ENCODE measurements at places on chromosomes 12 and 14. TPM values are rescaled to one million over a fixed set of nuclear protein-coding genes. Genes with fewer than 3 reads are reported as not detected.

GRCh38 chr12:95014554-95014953 lies 11.1 kb upstream of the NDUFA12 start:
- no peak for DNase-seq

Gene HNF1A
- polyA plus RNA-seq: 14.5 TPM

DNA sequence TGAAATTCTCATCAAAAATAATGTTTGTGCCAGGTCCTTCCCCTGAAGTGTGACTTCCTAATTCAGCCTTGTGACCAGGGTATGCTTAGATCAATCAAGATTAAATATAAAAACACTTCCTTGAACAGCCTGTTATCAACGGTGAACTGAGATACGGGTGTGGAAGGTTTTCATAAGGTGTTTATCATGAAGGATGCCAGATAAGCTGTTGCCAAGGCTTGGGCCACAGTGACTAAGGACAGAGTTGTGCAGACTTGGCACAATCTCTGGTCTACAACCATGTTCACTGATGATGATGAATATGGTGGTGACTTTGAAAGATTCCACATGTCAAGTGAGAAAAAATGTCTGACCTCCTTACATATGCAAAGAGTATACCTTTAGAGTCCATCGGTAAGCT lies 51.3 kb upstream of the LIN7A start:
- DNase-seq: no peak

- no peak for DNase-seq
These were observed 356.5 kb upstream of the ATP2B1 start for GRCh38 chr12:90064852-90065801.

GRCh38 chr14:69662636-69663299 lies 51.4 kb downstream of the SUSD6 start:
- DNase-seq: no peak

- no peak for DNase-seq
These were observed 9.0 kb upstream of the EAPP start for GRCh38 chr14:34548472-34548981.

Gene ACADS
- polyA plus RNA-seq: 14.5 TPM

Gene SLC6A13
- 48.9 TPM for polyA plus RNA-seq
